ENCODE measurements at places on chromosomes 4 and X.

GRCh38 chr4:173530326-173531085, 477 bp upstream of the HAND2 start:
- DNase-seq: no peak

GRCh38 chrX:70254063-70254400, 6.0 kb downstream of the P2RY4 start:
- DNase-seq: no peak

GRCh38 chr4:102843938-102844337, 16.6 kb upstream of the UBE2D3 start:
- no peak for DNase-seq

DNA sequence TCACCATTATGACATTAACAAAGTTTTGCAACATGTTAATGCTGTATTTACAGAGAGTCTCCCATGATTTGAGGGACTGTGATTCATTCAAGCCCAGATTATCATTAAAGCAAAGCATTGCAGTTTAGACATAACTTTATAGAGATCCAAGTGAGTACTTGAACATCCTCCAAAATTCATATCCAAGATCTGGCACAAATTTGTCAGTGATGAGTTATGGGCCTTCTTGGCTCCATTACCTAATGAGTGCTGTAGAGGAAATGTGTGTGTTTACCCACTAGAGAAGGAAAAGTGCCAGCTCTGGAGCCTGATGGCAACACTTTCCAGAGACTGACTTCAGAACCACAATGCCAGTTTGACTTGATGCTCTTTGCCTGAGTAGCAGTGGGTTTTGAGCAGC, 432.3 kb downstream of the GALNTL6 start:
- DNase-seq: peak; percentile 5

GRCh38 chr4:168293386-168293975, 25.1 kb downstream of the DDX60 start:
- no peak for DNase-seq

DNA sequence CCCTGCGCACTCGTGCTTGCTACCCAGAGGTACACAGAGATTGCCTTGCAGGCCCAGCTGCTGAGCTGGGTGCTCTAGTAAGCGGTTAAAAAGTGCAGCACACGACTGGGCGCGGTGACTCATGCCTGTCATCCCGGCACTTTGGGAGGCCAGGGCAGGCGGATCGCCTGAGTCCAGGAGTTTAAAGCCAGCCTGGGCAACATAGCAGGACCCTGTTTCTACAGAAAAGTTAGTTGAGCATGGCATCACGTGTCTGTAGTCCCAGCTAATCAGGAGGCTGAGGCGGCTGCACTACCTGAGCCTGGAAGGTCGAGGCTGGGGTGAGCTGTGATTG, 5.5 kb downstream of the UVSSA start:
- no peak for DNase-seq

DNA sequence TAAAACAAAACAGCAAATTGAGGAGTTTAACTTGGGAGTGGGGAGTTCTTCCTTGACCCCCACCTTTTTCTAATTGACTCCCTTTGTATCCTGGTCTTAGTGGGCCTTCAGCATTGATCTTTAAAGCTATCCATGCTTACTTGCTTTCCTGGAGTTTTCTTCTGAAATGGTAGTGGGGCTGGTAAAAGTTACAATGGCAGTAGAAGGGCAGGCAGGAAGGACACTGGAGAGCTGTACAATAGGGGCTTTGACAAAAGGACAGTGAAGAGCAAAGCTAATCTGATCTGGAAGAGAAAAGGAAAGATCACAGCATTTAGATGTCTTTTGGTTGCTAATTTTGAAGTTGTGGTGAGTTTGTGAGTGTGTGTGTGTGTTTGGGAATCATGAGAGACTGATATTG, 111.5 kb downstream of the MID1 start:
- no peak for DNase-seq

- no peak for DNase-seq
Observed at GRCh38 chr4:153257991-153258390, 53.7 kb downstream of the TRIM2 start.

- no peak for DNase-seq
Observed at GRCh38 chr4:70816894-70817293, 22.8 kb downstream of the GRSF1 start.

DNA sequence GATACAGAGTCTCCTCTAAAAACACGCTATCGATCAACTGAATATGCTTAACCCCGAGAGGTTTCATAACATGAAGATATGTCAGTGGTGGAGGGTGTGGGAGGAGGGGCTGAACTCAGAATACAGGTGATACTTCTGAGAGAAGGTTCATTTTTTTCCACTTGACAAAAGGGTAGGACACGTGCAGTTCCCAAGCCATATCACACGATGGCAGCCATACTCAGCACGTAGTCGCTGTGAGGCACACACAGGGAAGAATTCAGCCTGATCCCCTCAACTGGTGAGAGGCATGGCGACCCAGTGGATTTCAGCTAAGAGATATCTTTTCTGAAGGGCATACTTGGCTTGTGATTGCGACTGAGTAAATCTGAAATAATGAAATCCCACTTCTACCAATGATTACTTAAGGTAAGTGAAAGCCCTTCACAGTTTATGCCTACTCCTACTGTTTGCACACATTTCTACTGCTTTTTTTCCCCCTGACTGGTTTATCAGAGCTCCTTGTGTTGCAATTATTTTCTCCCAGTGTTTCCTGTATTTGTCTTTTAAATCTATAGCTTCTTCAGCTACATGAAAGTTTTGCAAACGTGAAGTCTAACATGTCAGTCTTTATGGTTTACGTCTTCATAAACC, 133.1 kb downstream of the CORIN start:
- DNase-seq: peak; percentile 12

DNA sequence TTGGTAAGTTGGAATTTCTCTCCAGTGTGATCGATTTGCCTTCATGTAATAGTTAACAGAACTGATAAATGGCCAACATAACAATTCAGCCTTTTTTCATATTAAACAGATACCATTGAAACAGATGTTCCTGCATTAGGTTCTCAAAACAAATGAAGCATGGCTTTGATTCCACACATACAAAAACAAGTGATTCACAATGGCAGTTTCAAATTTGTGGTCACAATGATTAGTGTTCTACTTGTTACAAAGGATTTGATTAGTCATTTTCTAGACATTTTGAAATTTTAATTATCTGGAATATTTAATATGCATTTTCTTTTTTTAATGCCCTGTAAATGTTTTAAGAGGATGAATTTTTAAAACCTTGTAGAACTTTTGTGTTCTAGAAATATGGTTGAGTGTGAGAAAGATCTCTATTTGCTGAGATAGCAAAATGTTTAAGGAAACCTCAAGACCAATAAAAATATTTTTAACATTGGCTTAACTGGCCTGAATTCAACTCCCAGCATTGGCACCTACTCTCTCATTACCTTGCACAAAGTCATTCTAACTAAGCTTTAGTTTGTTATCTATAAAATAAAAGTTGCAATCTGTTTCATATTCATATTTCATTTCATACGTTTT, 18.9 kb upstream of the GLRA3 start:
- no peak for DNase-seq

DNA sequence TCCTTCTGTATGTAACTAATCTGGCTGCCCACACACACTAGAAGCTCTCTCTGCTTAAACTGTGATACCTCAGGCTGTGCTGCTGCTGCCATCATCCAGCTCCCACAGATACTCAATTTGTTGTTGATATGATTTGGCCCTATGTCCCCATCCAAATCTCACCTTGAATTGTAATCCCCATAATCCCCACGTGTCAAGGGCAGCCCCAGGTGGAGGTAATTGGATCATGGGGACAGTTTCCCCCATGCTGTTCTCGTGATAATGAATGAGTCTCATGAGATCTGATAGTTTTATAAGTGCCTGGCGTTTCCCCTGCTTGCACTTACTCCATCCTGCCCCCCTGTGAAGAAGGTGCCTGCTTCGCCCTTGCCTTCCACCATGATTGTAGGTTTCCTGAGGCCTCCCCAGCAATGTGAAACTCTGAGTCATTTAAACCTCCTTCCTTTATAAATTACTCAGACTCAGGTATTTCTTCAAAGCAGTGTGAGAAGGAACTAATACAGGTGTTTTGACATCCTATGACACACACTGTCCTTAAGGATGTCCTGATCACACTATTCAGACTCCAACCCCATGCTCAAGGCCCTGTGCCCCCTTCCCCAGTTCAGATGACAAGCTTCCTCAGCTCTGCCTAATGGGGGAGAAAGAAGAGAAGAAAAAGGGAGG, 2.9 kb upstream of the ATOH1 start:
- no peak for DNase-seq

GRCh38 chrX:42054256-42054655, 130.9 kb upstream of the CASK start:
- no peak for DNase-seq

DNA sequence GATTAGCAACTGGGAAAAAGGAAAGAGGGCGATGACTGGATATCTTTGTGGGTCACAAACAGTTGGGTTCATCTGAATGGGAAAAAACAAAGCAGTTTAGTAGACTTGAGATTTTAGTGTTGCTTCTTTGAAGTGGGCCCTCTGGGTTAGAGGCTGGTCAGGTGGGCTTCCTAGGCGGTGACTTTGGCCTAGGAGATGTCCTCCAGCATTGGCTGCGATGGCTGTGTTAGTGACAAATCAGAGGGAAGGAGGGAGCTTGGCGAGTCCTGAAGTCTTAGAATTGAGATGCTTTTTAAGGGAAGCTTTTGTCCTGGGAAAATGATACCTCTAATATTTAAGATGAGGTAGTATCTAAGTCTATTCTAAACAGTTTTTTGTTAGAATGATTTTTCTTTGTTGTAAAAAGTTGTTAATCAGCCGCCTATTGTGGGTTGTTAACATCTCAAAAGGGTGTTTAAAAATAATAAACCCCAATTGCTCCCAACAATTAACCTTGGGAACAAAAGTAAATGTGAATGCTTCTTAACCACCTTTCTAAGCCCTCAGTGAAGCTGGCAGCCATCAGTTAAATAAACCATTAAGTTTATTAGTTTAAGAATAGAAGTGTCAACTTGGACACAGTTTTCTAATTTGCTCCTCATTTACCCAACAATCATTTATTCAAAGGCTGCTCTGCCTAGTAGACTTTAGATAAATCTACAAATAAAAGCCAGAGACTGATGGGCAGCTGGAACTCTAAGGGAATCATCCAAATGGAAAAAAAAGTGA, 31.7 kb downstream of the DLG3 start:
- DNase-seq: no peak
